ENCODE measurements at places on chromosomes 5 and 9.

GRCh38 chr9:98743818-98744611 is 35.3 kb upstream of the GABBR2 start:
- DNase-seq, result no peak

GRCh38 chr9:38229104-38229500 is 160.1 kb upstream of the SHB start:
- no peak for DNase-seq

- no peak for DNase-seq
Measured at GRCh38 chr5:155106221-155106620, 92.7 kb downstream of the KIF4B start.

DNA sequence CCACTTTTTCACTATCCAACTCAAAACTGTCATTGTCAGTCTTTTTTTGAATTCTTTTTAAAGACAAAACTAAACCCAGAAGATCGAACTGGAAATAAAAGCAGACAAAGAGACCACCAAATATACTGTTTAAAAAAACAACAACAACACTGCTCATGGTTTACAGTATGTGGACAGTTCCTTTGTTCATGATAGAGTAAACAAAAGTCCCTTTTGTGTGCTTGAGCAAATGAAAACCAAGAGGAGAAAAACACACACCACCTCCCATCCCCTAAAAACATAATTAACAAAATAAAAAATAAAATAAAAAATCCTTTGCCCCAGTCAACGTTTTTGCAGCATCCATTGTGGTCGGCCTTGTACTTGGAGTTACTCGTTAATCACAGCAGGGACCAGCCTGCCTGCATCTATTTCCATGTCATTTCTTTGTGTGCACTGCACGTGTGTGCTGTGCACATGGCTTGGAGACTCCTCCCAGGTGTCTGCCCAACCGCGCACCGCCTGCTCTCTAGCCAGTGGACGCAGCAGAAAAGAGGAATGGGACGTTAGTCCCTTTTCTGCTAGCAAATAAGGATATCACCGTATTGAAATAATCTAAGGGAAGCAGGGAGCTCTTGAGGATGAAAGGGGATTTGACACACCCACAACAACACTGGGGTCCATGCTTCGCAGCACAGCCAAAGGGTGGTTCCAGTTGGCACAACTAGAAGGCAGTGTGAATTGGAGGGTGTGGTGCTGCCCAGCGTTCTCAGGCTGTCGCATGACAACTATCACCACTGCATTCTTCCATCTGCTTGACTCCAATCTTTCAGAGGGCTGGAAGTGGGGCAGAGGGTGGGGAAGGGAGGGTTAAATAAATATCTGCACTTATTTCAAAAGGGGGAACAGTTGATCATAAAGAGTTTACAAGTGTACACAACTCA is 130.0 kb downstream of the SEMA6A start:
- no peak for DNase-seq

- DNase-seq, result peak; percentile 60
Measured at GRCh38 chr5:135488727-135489465, 36.7 kb upstream of the TIFAB start.

DNA sequence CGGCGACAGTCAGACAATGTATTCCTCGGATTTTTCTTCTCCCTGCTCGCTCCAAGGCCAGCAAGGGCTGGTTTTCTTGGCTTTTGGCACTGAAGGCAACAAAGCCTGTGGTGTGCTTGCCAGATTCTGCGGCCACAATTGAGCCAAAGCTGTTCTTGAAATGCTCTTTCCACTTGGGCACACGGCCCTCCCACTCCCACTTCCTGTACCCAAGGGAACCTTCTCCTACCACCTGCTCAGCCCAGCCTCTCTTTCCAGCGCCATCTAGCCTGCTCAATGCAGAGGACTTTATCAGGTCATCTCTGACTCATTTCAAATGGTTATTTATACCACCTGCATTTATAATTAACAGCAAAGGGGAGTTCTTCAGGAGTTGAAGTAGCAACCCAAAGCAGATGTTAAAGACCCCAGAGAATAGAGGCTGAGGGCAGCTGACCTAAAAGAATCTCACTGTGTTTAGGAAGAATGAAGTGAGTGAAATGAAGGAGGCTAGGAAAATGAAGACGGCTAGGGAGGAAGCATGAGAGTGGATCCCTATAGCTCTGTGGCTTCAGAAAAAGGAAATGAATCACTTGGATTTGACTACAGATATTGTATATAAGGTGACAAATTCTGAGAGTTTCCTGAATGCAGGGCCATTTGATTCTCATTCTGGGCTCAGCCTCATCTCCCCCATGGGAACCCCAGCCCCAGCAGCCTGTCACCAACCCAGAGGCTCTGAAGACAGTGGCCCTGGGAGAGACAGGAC is 439.0 kb downstream of the ENC1 start:
- no peak for DNase-seq

- no peak for DNase-seq
Measured at GRCh38 chr9:97958812-97959511, 21.0 kb upstream of the HEMGN start.

GRCh38 chr5:145775893-145776444 is 59.2 kb downstream of the PRELID2 start:
- no peak for DNase-seq

DNA sequence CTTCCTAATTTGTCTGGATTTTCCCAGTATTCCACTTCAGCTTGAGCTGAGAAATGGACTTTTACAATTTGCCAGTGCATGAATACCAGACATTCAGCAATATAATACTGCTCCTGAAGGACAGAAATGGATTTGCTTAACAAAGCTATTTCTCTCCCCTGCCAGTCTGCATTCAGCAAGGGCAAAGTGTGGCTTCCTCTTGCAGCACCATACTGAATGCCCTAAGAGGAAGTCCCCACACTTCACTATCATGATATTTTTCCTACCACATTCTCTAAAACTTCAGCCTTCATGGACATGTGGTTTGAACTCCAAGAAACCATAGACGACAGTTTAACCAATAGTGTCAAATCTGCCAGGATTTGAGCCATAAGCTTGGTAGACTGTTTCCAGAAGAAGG is 19.8 kb upstream of the TLE4 start:
- no peak for DNase-seq
